Stimulated activated CD8-positive, alpha-beta memory T cell treated with anti-CD3 and anti-CD28 coated beads, Interleukin-7, amount 100 ng/mL, for 1 hour (primary cell): ENCODE measurements at places on chromosomes 7 and 10.
A peak's percentile ranks its signal among the peaks of the same experiment; 100 is the strongest.

DNA sequence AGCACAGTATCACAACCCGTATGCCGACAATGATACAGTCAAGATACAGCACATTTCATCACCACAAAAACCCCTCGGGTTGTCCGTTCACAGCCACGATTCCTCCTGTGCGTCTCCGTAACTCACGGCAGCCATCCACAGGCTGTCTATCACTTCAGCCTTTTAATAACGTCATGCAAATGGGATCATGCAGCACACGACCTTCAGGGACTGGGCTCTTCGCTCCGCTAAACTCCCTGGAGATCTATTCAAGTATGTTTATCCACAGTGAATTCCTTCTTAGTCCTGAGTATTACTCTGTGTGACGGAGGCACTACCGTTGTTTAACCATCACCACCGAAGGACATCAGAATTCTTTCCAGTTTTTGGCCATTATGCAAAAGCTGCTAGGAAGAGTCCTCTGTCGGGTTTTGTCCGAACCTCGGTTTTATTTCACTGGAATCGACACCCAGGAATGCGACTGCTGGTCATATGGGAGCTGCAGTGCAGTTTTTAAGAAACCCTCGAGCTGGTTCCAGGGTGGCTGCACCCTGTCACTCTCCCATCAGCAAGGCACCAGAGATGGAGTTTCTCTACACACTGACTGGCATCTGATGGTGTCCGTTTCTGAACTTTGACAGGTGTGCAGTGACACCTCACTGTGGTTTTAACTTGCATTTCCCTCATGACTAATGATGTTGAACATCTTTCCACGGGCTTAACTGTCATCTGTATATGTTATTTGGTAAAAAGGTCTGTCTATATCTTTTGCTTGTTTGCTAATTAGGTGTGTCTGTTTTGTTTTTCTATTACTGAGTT lies 193.6 kb downstream of the MAD1L1 start:
- DNase-seq = no peak

DNA sequence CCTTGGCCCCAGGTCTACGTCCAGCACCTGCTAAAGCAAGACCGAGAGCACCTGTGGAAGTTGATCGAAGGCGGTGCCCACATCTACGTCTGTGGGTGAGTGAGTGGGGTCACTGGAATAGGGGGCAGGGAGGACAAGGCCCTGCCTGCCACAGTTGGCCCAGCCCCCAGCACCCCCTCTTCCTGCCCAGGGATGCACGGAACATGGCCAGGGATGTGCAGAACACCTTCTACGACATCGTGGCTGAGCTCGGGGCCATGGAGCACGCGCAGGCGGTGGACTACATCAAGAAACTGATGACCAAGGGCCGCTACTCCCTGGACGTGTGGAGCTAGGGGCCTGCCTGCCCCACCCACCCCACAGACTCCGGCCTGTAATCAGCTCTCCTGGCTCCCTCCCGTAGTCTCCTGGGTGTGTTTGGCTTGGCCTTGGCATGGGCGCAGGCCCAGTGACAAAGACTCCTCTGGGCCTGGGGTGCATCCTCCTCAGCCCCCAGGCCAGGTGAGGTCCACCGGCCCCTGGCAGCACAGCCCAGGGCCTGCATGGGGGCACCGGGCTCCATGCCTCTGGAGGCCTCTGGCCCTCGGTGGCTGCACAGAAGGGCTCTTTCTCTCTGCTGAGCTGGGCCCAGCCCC lies 8.1 kb downstream of the TMEM120A start:
- DNase-seq = no peak

- no peak for DNase-seq
Measured at GRCh38 chr10:128286141-128286761, 160.0 kb upstream of the MKI67 start.

GRCh38 chr10:73581918-73582317 lies 9.2 kb downstream of the USP54 start:
- DNase-seq = no peak

DNA sequence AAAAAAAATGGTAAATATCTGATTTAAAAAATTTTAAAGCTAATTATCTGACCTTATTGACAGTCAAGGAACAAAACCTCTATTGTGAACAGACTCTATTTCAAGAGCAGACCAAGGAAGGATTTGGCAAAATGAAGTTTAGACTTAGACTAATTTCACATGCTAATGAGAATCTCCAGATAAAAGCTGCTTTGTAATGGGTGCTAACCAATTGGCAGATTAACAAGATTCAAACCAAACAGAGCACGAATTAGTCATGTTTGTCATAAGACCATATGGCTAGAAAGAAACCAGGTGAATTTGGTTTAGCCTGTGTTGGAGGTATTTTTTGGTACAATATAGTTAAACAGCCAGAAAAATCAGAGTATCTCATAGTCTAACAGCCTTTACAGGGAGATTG lies 429.1 kb upstream of the NFE2L3 start:
- no peak for DNase-seq

GRCh38 chr7:105675934-105676371 lies 94.7 kb upstream of the EFCAB10 start:
- peak; percentile 23 for DNase-seq

- DNase-seq = no peak
Measured at GRCh38 chr10:51729822-51730555, 30.6 kb upstream of the CSTF2T start.

DNA sequence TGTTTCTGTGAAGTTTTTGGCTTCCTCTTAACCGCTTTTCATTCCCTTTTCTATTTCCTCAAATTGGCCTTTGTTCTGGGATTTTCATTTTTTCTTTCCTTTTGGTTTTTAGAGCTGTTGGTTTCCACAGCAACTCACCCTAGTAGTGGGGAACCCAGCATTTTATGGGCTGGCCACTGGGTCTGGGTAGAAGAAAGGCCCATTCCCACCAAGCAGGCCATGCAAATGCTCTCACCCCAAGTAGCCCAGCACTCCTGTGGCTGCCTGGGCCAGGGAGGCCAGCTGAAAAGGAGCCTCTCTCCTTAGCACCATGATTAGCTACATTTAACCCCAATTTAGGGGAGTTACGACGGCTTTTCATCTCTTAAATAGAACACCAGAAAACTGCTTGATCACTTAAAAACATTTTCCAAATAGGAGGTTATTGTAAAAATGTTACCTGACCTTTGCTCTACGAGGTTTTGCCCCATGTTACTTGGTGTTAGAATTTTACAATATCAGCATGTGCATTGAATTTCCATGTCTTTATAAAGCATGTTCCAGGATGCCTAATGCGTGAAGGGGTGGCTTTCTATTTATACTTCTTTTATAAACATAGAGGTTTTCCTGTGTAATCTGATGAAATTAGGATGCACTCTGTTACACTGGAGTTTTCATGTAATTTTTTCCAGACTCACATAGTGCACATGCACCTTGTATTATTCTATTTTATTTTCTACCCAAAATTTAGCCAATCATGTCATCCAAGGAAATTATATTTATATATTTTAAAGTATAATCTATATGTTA lies 75.4 kb downstream of the FAM171A1 start:
- no peak for DNase-seq

GRCh38 chr7:34662058-34662708 lies 4.2 kb downstream of the NPSR1 start:
- no peak for DNase-seq

- DNase-seq = no peak
Measured at GRCh38 chr10:3306050-3306449, 133.5 kb upstream of the PITRM1 start.

DNA sequence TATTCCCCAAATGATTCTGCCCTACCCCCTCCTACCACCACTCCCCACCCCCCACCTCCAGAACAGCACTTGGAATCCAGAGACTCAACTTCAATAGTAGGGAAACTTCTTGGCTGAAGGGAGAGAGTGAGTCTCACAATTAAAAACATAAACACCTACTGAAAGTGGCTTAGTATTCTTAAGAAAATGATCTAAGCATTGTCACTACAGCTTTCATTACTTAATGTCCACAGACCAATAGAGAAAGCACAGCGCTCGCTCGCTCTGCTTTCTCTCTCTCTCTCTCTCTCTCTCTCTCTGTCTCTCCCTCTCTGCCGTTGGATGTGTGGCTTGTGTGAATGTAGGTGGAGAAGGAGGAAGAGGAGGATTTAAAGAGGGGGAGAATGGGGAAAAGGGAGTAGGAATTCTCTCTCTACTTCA lies 1.5 kb upstream of the SEMA3A start:
- DNase-seq = no peak

DNA sequence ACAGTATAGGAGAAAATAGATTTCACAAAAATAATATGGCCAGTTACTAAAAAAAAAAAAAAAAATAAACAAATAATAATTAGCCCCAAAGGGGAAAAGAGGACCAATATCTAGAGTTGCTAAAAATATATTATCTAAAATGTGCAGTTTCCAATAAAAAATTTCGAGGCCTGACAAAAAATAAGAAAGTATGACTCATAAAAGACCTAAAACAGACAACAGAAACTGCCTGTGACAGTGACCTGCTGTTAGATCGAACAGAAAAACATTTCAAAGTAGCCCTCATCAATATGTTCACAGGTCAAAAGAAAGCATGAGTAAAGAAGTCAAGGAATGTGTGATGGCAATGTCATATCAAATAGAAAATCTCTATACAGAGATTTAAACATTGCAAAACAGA lies 11.8 kb upstream of the TSPAN12 start:
- no peak for DNase-seq

GRCh38 chr7:42624471-42624870 lies 287.4 kb downstream of the C7orf25 start:
- no peak for DNase-seq
